ENCODE measurements at places on chromosomes 3 and 15.

DNA sequence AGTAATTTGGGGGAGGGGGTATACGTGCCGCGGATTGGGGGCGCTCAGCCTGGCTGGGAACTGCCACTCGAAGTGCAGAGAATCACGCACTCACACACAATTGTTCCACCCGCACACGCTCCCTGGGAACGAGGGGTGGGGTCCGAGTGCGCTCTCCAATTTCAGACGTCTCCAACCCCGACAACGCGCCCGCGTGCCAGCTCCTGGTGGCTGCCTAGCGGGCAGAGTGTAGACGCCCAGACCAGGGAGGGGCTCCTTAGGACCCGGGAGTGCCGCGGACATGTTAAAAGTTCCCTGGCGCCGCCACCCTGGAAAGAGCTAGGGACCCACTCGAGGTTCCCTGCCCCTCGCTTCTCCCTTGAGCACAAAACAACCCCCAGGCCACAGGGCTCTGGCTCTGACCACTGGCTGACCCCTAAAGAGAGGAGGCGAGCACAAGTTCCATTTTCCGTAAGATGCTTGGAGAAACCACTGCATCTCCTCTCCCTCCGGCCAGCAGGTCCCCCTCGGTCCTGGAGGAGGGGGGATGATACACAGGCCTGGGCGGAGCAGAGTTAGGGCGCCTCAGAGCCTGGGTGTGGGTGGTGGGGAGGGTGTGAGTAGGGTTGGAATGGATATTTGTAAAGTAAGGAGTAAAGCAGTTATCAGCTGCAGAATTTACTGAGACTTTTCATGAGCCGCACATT is 894 bp upstream of the ANKRD63 start:
- no peak for DNase-seq

DNA sequence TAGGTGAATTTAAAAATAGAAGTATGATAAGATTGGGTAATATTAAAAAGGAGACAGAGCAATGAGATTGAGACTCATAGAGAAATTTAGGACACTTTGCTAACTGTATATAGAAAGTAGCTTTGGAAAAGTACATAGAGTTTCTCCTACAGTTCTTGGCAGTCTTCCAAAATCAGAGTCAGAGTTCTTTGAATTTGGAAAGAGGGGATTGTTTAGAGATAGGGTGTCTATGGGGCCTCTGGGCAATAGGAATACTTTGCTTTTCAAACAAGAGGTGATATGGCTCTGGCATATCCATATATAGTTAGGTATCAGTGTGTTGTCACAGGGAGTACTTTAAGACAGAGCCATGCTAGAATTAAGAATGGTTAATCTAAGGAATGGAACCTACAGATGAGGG is 477.1 kb upstream of the KCNMB2 start:
- no peak for DNase-seq

GRCh38 chr15:59524331-59524731 is 86.3 kb downstream of the FAM81A start:
- DNase-seq, result peak; percentile 24

GRCh38 chr15:101509279-101509678 is 19.8 kb upstream of the PCSK6 start:
- DNase-seq, result no peak

GRCh38 chr15:57821826-57822225 is 115.3 kb downstream of the POLR2M start:
- DNase-seq, result no peak

DNA sequence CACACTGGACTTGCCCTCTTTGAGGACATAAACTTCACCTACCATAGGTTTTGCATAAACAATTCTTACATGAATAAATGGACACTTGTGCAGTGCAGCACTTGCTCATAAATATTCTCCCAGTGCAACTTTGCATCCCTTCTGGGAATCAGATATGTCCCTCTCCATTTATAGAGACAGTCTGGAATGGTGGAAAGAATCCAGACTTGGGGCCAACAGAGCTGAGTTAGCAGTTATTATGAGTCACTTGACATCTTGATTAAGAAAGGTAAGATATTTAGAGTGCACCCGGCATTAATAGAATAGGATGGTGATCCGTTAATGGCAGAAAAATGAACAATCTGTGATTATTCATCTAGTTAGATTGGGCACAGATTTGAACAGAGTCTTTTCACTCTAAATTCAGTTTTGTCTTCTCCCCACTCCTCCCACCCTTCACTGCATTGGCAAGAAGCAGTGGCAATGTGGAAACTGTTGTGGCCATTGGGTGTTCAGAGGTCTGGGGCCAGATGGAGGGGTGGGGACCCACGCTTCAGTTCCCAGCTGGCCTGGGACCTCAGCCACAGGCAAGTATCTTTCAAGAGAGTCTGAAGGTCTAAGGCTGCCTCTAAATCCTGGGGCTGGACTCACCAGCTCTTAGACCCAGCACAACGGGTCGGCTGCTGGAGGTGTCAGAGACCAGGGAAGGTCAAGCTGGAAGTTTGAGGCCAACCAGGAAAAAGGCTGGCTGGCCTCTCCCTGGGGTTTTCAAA is 58.9 kb upstream of the KY start:
- no peak for DNase-seq

- no peak for DNase-seq
These were observed 163.4 kb downstream of the KLF13 start for GRCh38 chr15:31489801-31490646.

GRCh38 chr15:47422881-47423665 is 294.2 kb upstream of the SEMA6D start:
- no peak for DNase-seq

DNA sequence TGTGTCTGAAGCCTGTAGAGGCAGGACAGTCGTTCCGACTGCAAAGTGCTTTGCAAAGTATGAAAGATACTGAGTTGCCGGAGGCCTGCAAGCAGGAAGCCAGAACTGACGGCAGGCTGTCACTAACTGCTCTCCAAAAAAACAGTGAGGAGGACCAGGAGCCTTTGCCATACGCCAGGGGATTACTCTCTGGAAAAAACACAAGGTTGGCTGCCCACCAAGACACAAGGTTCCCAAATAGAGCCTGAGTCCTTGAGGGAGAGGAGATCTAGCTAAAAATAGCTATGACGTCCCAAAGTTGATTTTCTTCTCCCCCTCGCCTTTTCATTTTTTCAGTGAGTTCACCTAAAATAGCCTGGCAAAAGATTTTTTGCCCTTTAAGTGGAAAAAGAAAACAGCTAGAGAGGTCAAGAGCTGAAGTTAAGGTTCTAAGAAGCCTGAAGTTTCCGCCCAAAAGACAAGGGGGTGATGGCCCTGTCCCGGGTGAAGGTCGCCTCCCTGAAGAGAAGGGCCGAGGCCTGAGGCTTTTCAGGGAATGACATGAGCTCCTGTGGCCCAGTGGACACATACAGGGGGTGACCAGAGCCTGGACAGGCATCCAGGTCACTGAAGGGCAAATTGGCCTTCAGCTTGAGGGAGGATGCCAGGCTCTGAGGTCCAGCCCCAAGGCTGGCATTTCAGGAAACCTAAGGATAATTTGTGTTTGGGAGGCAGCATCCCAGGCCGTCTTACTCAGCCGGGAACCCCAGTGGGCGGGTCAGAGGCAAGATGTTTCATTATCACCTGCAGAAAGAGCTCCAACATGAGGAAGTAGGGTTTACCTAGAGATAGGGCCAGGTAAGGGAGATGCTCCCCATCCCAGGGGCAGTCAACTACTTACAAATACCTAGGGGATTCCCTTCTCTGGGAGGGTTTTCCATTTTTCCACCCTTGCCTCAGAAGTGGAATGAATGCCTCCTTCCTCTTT is 44.9 kb upstream of the DGKG start:
- no peak for DNase-seq

DNA sequence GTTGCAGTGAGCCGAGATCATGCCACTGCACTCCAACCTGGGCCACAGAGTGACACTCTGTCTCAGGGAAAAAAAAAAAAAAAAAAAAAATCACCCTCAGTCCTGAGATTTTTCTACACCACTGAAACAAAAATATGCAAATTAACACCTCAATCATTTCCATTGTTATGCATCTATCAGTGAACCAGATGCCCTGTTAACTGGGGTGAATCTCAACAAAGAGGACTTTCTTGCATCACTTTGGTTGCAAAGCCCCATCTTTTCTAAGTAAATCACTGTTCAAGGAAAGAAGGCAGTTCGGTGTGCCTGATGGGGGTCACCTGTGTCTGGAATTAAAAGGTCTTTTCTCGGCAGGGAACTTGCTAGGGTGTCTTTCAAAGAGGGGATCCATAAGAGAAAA is 421.6 kb downstream of the EPHB1 start:
- no peak for DNase-seq

GRCh38 chr3:144312702-144313101 is 341.1 kb downstream of the DIPK2A start:
- no peak for DNase-seq

GRCh38 chr15:101434032-101434920 is 55.2 kb downstream of the PCSK6 start:
- no peak for DNase-seq

DNA sequence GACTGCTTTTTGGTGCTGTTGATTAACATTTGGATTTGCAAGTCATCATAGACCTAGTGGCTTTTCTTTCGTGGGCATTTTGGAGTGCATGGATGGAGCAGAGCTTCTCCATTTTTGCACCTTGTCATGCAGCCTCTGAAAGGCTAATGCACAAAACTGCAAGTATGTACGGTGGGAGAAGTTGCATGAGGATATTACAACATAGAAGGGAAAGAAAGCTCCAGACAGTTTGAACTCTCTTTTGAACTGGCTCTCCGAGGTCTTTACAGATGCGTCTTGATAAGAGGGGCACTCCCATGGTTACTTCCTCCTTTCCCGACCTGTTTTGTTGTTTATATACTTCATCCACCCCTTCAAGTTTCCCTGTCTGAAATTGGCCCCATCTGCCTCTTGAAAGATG is 147.1 kb upstream of the GBE1 start:
- DNase-seq, result no peak

DNA sequence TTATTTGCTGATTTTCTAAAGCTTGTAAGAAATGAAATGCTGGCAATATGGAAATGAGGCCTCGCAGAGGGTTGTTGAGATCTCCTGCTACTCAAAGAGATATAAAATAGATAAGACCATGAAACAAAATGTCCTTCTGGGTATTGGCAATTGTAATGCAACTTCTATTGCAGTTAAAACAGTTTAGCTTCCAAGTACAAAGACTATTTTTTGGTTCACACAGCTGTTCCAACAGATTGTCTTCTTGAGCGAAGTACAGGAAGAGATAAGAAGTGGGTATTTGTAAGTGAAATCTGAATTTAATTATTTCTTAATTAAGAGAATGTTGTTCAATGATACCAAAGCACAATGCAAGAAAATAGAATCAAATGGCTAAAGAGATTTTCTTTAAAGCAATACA is 801.5 kb upstream of the GBE1 start:
- DNase-seq, result no peak

- DNase-seq, result no peak
These were observed 2.2 kb downstream of the HPS3 start for GRCh38 chr3:149131589-149131988.

- DNase-seq, result no peak
These were observed 96.2 kb downstream of the PRICKLE2 start for GRCh38 chr3:64129106-64129505.

GRCh38 chr3:72655131-72655551 is 193.1 kb downstream of the SHQ1 start:
- no peak for DNase-seq

DNA sequence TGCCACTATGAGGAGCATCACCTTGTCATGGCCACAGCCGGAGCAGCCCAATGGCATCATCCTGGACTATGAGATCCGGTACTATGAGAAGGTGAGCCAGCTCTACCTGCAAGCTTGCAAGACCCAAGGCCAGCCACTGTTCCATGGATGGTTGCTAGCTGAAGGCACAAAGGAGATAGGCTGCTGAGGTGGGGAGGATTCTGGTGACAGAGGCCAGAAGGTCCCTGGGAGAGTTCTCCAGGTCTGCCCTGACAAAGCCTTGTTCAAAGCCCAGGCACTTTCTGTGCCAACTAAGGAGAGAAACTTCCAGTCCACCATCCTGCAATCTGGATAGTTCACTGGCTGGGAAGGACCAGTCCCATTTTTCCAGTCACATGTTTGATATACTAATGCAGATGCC is 359.1 kb downstream of the EPHB1 start:
- no peak for DNase-seq

GRCh38 chr15:99671926-99672635 is 61.2 kb downstream of the LYSMD4 start:
- DNase-seq, result no peak

- DNase-seq, result no peak
These were observed 1417.0 kb upstream of the ALCAM start for GRCh38 chr3:103949693-103950092.

- no peak for DNase-seq
These were observed 5.6 kb upstream of the ZNF80 start for GRCh38 chr3:114242947-114243346.

- DNase-seq, result no peak
These were observed 170.5 kb downstream of the VPS13C start for GRCh38 chr15:61889706-61890105.

- no peak for DNase-seq
These were observed 41.3 kb downstream of the DNAH1 start for GRCh38 chr3:52357151-52358080.

- no peak for DNase-seq
These were observed 893 bp upstream of the MTHFS start for GRCh38 chr15:79897701-79898113.

GRCh38 chr15:81001152-81002008 is 657 bp downstream of the TLNRD1 start:
- peak; percentile 47 for DNase-seq

Data from activated gamma-delta T cell treated with Interleukin-2 at 50 U/mL for 16 hours (primary cell).